NCI-H526 (cell line): ENCODE measurements at places on chromosomes 7 and 10.

DNA sequence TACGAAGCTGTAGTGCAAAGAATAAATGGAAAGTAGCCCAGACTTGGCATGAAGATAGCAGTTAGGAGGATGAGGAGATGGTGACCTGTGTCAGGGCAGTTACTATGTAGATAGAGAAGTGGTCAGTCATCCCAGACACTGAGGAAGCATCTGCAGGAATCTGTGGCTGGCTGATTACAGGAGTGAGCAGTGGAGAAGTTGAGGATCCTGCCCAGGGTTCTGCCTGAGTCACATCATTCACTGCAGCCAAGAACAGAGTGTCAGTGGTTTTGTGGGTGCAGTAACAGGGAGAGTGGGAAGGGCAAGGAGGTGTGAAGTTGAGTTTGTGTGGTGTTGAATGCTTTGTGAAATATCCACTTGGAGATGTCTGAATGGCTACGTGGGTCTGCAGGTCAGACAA lies 676.4 kb upstream of the NRP1 start:
- no peak for DNase-seq

DNA sequence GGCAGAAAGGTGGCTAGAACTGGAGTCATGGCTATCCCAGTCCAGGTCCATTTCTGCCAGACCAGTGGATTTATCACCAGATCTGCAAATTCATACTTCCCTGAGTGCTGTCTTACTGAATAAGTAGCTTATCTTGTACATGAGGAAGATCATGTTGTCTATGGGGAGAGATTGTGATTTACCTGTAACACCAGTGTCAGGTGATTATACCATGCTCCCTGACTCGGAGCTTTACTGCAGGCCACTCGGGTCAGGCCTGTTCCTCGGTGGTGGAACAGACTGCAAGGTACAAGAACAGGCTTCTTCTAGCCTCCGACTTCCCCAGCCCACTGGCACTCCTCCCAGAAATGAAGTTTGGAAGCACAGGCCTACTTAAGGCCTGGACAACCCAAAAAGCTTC lies 42.6 kb upstream of the DLG5 start:
- DNase-seq = no peak

GRCh38 chr10:34664706-34665105 lies 150.4 kb downstream of the PARD3 start:
- DNase-seq = no peak

GRCh38 chr10:97572214-97572989 lies at the start of gene ANKRD2:
ANKRD2 (plus strand) TSS chr10:97572779; CDS start chr10:97572789, 10 bp downstream.
- peak; percentile 50 for DNase-seq

GRCh38 chr7:139232377-139232717 lies 1.3 kb downstream of the UBN2 start:
- no peak for DNase-seq

GRCh38 chr7:74479066-74479781 lies 25.5 kb downstream of the GTF2IRD1 start:
- peak; percentile 89 for DNase-seq

- no peak for DNase-seq
These were observed 69.4 kb downstream of the AMZ1 start for GRCh38 chr7:2757361-2757903.

GRCh38 chr7:100088621-100089457 lies at the start of gene COPS6:
COPS6 (plus strand) TSS chr7:100088969; CDS start chr7:100088991, 22 bp downstream.
- DNase-seq = peak; percentile 45

GRCh38 chr10:72133517-72133916 lies 45.2 kb upstream of the SPOCK2 start:
- no peak for DNase-seq

DNA sequence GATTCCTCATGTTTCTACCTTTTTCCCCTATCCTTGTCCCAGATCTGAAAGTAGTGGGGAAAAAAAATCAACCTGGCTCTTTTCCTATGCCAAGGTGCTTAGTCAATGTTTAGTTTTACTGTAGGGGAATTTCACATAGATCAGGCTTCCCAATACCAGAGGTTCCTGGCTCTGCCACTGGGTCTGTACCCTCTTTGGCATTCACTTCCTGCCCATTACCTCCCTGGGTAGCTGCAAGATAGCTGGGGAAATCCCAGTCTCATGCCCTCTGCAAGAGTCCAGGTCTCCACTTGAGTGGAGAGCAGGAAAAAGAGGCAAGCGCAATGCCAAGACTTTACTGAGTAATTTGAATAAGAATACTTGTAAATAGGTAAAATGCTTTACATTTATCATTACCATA lies 3.5 kb upstream of the BPGM start:
- peak; percentile 38 for DNase-seq

- DNase-seq = no peak
These were observed 23.5 kb downstream of the POLL start for GRCh38 chr10:101564490-101564991.

DNA sequence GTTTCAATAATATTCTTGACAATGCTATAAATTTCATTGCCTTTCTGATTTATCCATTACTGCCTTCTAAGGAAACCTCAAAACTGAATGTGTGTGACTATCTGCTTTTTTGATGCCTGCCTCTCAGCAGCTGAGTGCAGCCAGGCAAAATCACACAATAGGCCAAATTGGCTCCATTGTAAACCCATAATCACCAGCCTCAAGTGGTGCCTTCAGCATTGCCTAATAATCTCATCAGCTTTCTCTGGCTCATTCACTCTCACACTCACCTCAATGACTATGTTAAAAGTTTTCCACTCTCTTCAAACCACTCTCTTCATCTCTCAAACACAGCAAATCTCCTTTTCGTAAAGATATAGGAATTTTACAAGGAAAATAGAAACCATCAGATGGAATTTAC lies 182.5 kb upstream of the COL1A2 start:
- no peak for DNase-seq

- DNase-seq = no peak
These were observed 46.4 kb upstream of the RSBN1L start for GRCh38 chr7:77649716-77650349.

DNA sequence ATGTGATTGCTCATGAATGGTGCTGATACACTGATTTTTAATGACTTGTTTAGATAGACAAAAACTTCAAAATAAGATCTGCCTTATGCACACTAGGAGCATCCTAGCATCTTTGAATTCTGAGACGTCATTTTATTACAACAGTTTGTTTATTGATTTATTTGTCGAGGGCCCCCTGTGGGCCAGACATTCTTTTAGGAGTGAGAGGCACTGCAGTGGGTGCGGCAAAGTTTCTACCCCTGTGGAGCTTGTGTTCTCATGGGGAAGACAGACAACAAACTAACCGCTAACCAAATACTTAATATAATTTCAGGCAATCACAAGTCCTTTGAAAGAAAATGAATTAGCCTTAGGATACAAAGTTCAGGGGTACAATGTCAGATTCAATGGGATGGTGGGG lies 363.1 kb downstream of the RPS24 start:
- DNase-seq = no peak

GRCh38 chr10:18554479-18554878 lies 96.9 kb downstream of the NSUN6 start:
- no peak for DNase-seq

DNA sequence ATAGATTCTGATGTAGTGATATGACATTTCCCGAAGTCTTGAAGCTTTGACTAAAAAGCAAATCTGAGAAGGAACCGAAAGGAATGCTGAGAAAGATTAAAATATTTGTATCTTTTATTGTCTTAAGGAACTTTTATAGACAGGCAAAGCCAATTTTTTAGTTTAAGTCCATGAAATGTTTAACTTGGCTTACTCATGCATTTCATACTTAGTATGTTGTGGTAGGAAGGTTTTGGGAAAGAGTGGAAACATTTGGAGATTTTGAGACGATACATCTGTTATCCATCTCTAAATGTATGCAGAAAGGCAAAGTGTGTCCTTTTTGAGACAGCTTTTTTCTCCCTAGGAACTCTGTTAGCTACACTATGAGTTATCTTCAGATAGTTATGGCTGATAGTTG lies 10.1 kb downstream of the TBC1D12 start:
- no peak for DNase-seq

DNA sequence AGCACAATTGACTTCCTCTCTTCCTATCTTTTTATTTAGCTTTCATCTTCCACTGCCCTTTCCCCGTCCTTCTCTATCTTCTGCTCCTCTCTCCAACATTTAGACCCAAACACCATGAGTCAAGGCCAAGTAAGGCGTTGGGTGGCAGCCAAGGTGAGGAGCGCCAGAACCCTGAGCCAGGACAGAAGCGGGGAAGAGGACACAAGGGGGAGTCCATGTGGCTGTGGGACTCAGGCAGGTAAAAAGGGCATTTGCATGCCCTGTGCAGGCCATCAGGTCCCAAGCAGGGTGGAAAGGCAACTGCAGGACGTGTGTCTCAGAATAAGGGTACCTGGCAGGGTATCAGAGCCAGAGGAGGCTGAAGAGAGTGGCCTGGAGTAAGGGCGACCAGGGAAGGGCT lies 192.4 kb upstream of the PFKP start:
- DNase-seq = no peak

- DNase-seq = no peak
These were observed 278.5 kb upstream of the KLF14 start for GRCh38 chr7:131012477-131013031.

GRCh38 chr7:54260941-54261371 lies 281.2 kb upstream of the VSTM2A start:
- DNase-seq = no peak

DNA sequence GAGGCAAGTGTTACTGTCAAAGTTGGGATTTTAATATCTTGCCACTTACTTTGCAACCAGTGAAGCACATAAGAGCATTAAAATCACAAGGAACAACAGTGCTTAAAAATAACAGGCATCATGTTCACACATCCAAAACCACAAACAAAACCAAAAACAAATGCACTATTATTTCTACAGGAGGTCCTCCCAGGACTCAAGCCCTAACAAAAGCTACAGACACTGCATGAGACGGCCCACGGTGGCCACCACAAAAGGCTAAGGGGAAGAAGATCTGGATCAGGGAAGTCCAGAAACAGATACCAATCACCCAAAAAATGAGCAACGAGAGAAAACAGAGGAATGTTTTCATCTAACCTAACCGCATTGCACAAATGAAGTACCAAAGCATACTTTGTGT lies 158.4 kb downstream of the ZMYND11 start:
- no peak for DNase-seq

- DNase-seq = peak; percentile 90
These were observed 93.0 kb upstream of the SLC25A13 start for GRCh38 chr7:96414931-96415292.

DNA sequence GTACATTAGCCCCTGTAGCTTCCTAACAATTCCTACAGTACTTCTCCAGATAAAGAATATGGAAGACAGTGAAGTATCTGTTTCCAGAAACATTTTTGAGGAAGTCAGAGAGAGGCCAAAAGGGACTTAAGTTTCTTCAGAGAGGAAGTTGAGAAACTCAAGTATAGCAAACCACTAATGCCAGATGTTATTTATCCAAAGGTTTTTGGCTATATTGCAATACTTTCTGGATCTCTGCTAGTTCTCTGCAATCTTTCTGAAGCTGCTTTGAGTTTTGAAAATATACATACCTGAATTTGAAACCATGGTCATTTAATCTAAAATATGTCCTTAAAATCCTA lies 64.7 kb downstream of the BICC1 start:
- DNase-seq = no peak

DNA sequence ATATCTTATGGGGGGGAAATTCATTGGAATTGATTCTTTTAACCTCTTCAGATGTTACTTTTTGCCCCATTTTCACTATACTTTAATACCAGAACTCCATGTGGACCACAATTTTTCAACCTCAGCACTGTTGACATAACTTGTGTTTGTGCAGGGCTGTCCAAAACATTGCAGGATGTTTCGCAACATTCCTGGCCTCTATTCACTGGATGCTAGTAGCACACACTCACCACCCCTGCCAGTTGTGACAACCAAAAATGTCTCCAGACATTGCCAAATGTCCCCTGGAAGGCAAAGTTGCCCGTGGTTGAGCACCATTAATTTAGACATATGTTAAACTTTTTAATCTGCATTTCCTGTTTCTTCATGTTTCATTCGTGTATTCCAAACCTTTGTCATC lies 234.7 kb downstream of the GFRA1 start:
- no peak for DNase-seq

DNA sequence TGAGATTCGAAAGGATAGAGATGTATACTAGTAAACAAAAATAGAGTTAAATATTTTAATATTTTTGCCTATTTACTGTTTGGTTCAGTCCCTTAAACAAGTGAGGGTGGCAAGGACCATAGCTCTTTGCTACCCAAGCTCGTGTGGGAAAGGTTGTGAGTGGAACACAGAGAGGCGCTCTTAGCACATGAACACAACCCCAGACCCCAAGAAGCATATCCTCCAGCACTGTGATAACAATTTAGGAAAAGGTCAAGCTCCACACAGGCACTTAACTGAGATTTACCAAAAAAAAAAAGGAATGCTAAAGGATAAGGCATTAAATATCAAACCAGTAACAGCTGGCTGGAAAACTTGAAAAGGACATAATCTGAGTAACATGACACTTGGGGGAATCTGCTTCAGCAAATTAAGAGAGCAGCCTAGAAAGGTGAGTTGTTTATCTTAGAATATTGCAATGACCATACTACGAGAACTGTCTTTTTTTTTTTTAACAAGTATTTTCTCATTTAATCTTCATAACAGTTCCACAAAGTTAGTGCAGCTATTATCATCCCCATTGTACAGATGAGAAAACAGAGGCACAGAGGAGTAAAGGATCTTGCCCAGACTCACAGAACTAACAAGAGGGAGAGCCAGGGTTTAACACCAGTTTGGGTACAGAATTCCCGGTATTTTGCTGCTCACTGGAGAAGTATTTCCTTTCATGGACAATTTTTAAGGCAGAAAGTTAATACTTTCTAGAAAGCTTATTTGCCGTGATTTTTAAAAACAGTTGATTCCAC lies 303.5 kb upstream of the AOAH start:
- no peak for DNase-seq

DNA sequence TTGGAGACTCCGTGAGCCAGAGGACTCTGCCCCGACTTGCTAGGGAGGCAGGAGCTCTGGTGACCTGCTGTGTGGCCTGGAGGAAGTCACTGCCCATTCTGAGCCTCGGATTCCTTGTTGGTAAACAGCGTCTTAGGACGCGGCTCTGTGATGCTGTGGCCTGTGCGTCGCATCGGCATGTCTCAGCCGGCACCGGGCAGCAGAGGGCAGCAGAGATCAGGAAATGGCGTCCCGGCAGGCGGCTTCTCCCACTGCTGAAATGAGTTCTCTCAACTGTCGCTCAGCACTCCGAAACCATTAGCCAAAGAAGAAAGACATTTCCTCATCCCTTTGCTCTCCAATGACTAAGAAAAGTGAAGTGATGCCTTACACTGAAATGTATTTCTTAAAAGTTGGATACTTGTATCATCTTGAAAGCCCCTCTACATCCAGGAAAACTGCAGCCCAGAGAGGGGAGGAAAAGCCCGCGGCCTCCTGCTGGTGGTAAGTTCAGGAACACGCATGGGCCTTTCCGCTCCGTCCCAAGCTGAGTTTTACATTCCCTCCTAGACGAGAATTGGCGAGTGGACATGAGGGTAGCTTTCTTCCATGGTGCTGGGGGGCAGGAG lies 91.7 kb downstream of the WDR11 start:
- peak; percentile 21 for DNase-seq
